ENCODE measurements at places on chromosomes 16 and 17.
A peak's percentile ranks its signal among the peaks of the same experiment; 100 is the strongest.

- no peak for DNase-seq
Measured at GRCh38 chr17:41329279-41329948, 13.9 kb upstream of the KRTAP17-1 start.

DNA sequence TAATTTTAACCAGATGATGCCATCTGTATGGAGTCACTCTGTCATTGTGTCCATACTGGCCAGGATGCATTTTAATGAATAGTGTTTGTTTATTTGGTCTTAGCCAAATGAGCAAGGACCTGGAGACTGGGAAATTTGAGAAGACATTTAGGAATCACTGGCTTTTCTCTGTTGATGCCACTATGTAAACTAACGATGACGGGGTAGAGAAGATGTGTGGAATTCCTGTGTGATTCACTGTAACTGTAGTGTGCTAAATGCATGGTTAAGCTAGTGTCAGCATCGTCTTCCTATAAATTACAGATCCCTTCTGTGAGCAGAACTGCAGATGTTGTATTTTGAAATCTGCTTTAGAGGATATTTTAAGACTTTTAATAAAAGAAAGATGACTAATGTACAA, 66.6 kb downstream of the NOS2 start:
- no peak for DNase-seq

- DNase-seq = no peak
Measured at GRCh38 chr17:54124456-54124855, 301.7 kb downstream of the KIF2B start.

GRCh38 chr17:21140911-21141310, 14.1 kb downstream of the DHRS7B start:
- no peak for DNase-seq

DNA sequence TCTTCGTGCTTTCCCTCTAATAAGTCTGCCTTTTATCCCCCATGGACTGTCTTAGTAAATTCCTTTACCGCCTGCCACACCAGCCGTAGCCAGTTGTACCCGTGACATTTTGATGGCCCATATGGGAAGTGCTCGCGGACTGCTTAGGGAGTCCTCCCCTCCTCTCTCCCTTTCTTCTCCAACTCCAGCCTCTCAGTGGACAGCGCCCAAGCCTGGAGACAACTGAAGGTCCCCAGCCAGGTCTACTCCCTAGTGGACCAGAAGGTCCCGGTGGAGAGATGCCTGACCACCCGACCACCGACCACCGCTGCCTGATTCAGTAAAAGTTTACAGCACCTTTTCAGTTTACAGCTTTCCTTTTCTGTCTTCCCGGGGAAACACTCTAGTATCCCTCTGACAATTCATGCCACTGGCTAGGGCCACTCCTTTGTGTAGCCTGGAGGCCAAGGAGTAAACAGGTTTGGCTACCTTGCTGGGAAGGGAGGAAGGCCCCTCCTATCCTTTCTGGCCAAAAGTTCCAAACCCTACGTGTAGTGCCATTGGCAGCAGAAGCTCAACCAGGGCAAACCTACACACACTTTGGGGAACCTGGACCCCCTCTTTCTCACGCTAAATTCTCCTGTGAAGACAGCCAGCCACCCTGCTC, 18.0 kb downstream of the CTRB2 start:
- no peak for DNase-seq

DNA sequence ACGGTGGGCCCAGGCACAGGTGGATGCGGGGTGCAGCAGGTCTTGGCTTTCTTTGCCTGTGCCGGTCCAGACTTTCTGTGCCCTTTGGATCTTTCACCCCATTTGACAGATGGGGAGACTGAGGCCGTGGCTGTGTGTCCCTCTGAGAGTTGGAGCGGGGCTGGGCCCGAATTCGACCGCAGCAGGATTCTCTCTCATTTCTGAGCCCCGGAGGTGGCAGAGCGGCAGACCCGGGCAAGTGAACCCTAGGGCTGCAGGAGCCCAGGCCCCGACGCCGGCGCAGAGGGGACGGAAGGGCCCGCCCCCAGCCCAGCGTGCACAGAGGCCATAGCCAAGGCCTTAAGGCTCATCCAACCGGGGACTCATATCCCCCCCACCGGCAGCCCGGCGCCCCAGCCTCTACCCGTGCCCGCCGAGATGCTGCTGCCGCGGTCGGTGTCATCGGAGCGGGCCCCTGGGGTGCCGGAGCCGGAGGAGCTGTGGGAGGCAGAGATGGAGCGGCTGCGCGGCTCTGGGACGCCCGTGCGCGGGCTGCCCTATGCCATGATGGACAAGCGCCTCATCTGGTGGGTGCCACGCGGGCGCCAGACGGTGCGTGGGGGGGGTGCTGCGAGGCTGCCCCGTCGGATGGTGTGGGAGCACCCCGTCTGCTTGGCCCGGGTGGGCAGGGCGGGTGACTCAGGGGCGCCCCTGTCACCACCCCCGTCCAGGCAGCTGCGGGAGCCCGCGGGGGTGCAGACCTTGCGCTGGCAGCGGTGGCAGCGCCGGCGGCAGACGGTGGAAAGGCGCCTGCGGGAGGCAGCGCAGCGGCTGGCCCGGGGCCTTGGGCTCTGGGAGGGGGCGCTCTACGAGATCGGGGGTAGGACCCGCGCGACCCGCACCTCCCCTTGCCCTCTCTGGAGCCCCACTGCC, 857 bp downstream of the TMC8 start:
- DNase-seq = peak; percentile 73

GRCh38 chr16:84224554-84224953, 15.3 kb downstream of the KCNG4 start:
- DNase-seq = no peak

- DNase-seq = no peak
Measured at GRCh38 chr17:10585529-10585928, 36.1 kb upstream of the MYH2 start.

DNA sequence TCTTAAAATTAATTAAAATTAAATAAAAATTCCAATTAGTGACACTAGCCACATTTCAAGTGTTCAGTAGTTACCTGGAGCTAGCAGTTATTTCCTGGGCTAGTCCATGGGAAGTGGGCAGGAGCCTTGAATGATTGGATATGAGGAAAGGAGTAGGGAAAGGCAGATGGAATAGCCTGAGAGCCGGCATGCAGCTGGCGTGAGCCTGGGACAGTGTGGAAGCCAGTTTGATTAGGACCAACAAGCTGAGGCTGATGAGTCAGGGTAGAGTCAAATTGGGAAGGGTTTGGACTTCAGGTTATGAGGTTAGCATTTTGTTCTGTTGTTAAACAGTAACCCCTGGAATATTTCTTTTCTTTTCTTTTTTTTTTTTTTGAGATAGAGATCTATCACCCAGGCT, 15.3 kb upstream of the GNA13 start:
- no peak for DNase-seq

- DNase-seq = peak; percentile 64
Measured at GRCh38 chr17:18960803-18961511, 9.0 kb downstream of the SLC5A10 start.

DNA sequence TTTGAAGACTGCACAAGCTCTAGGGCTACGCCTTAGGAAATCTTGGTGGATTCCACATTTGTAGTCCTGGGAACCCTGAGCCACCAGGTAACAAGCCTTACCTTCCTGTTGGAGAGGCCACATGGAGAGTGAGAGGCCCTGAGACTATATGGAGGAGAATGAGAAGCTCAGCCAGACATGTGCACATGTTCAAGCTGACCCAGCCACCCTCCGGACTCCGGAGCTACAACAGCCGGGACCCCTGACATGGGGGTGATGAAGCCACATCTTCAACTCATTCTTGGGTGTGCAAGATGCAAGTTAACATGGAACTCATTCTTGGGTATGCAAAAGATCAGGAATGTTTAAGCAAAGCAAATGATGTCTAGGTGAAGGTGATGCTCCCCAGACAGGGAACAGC, 62.7 kb downstream of the GNA13 start:
- no peak for DNase-seq

DNA sequence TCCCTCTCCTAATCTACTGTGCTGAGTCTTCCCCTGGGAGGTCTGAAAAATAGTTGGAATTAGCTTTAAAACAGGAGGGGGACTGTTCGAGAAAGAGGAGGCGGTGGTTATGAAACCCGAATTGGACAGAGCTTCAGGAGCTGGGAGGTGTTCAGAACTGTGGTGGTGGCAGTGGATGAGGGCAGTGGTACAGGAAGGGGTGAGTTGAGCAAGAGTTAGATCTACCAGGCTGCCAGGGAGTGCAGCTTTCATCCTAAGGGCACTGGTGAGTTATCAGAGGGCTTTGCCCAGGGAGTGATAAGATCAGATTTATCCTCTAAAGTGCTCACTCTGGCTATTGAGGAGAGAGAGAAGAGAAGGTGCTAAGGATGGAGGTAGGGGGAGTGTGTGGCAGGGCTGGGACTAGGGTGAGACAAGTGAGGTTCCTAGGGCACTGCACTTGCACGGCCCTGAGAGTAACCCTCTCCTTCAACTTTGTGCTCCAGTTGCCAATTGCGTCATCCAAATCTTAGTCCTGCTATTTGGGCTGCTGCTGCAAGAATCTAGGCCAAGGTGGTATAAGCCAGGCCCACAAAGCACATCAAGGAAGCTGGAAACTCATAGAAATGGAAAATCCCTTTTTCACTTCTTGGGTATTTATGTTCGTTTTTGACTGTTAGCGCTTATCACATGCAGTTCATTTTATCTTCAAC, 540.3 kb downstream of the XYLT1 start:
- DNase-seq = no peak

GRCh38 chr16:85555719-85556455, 57.2 kb upstream of the GSE1 start:
- DNase-seq = no peak

- no peak for DNase-seq
Measured at GRCh38 chr17:7262935-7263800, 890 bp upstream of the CLDN7 start.

- no peak for DNase-seq
Measured at GRCh38 chr17:45241328-45242028, 19.8 kb downstream of the FMNL1 start.

DNA sequence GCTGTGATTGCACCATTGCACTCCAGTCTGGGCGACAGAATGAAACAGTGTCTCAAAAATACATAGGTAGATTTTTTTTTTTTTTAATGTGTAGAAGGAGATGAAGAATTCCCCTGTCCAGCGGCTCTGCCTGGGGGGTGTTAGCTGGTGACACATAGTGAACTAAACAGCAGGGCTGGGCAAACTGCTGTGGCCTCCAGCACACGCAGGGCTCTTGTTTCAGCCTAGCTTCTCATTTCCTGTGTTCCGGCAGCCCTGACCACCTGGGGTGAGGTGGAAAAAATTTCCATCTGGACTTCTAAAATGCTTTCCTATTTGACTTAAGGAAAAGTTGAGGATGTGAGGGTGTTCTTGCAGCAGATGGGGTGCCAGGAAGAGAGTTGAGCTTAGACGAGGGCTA, 33.3 kb upstream of the RGS9 start:
- DNase-seq = no peak
